Stimulated activated naive CD4-positive, alpha-beta T cell (primary cell): ENCODE measurements at places on chromosomes 3 and 15.

DNA sequence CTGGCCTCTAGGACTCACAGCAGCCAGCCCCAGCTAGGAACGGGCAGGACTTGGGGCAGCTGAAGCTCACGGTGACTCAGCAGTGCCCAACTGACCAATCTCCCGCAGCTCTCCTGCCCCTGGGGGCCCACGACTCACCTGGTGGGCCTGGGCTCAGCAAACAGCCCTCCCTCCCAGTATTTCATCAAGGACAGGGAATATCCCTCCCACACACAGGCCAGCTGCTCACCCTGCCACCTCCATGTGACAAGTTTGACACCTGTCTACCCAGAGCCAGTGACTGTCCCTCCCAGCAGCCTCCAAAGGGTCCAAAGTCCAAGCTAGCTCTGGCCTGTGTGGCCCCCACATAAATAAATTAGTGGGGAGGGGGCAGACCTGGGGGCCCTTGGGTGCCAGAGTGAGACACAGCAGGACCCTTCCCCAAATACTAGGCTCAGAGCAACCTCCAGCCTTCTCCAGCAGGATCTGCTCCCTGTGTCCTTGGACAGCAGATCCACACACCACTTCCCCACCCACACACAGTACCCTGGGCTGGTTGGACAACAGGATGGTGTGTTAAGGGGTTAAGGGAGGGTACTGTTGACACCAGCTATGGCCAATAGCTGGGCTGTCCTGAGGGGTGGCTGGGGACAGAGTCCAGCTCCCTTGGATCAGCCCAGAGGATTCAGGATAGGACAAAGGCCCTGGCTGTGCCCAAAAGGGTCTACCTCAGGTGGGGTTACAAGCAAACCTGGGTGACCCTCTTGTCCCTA lies 4.3 kb downstream of the GNAT1 start:
- no peak for DNase-seq

GRCh38 chr3:126126286-126126685 lies 42.4 kb upstream of the SLC41A3 start:
- DNase-seq, result no peak

DNA sequence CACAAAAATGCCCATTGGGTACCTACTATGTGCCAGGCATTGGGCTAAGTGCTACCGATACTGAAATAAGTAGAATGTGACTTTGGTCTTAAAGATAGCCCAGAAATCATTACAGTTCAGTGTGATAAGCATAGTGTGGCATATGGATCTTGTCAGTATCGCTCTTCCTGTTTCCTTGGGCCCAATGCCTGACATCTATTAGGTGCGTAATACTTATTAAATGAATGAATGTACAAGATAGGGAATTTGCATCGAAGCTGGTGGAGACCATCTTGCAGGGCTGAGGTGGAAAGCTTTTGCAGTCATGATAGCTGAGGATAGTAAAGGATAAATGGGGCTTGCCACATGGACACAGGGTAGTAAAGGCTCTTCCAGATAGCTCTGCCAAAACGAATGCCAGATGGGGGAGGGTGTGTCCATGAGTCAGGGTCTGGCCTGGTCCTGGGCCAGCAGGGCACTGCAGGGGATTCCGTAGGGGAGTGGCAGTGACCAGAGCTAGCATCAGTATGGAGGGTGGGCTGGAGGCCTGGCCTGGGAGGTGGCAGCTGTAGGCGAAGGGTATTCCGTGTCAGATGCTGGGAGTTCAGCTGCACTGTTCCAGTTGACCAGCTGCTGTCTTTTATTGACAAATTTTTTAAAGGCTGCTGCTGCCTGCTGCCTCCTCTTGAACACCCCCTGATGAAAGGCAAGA lies 23.5 kb downstream of the TSEN2 start:
- DNase-seq, result no peak

DNA sequence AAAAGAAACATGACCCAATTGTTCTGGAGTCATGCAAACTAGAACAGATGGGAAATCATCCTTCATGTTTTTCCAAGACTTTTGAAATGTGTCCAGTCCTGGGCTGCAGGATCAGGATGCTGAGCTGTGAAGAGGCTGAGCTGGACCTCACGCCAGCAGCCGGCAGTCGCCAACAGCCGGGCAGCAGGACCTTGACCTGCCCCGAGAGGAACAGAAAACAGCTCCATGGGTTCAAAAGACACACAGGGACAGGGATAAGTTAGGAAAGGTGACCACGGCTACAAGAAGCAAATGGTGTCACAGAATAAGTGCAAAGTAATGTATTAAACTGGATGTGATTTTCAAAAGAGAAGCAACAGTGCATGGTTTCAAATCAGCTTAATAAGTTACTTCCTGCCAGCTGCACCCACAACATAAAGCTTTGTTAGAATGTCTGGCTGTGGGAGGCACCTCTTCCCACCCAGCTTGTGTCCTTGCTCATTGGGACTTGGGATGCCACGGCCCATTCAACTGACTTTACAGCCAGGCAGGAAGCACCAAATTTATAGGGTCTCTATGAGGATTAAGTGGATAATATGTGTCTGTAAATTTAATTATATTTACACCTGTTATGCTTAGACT lies 266.4 kb downstream of the GABRG3 start:
- DNase-seq, result no peak

DNA sequence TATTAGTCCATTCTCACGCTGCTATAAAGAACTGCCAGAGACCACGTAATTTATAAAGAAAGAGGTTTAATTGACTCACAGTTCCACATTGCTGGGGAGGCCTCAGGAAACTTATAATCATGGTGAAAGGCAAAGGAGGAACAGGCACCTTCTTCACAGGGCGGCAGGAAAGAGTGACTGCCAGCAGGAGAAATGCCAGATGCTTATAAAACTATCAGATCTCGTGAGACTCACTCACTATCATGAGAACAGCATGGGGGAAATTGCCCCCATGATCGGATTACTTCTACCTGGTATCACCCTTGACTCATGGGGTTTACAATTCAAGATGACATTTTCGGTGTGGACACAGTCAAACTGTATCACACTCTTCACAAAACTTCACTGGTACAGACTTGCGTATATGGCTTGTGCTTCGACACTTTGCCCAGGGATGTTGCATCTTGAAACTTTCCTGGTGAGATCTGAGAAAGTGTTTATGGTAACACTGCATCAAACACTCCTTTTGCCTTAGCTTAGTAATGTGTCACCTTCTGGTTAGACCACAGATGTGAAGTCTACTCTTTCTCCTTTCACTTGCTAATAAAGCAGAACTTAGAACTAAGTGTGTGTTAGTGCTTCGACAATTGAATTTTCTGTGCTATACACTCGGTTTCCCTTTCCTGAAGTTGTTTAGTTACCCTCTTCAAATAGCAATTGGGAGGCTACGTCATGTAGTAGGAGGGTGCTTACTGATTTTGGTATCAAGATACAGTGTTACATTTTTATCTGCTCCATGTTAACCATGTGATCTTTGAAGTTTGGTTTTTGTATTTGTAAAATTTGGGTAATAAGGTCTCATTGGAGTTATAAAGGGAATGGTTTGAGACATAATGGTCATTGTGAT lies 185.7 kb downstream of the LPP start:
- no peak for DNase-seq

DNA sequence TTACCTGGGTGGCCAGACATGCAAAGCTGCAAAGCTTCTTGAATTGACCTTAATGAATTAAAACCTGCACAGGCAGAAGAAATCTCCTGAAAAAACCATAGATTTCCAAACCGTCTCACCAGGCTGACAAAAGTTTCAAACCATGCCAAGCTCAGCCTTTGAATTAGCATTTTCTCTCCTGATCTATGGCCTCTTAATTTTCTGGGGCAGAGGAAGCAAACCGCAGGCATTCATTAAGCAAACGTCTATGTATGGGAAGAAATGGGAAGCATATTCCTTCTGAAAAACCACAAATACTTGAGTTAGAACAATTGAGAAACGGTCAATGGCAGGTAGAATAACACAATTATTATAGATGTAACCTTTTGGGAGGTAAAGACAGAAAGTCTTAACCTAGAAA lies 500.2 kb upstream of the NR2F2 start:
- DNase-seq, result no peak

DNA sequence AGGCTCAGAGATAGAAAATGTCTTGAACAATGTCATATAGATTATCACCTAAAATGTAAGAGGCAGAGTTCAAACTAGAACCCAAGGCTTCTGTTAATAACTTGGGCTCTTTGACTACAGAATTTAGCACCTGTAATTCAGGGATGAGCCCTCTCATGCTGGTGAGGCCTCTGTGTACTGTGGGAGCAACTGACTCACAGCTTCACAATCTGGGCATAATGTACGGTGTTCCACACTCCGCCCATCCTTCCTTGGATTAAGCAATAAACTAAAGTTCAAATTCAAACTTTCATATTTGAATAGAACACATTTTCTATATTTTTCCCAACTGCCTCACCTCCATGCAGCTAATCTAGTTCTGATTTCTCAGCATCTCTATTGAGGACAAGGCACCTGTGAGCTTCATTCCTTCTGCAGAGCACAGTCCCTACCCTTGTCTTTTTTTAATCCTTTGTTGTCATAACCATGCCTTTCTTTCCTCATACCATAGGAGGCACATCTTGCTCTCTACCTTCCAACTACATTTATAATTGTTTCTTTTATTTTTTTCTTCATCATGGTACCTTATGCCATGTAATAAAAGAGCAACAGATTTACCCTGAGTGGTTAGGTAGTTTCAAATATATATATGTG lies 392.1 kb downstream of the NLGN1 start:
- no peak for DNase-seq

- DNase-seq, result no peak
These were observed 20.9 kb upstream of the PHLDB2 start for GRCh38 chr3:111838133-111838532.

GRCh38 chr3:102699819-102700140 lies 265.0 kb downstream of the ZPLD1 start:
- no peak for DNase-seq

- DNase-seq, result no peak
These were observed 646.5 kb downstream of the NSUN3 start for GRCh38 chr3:94709249-94709902.

DNA sequence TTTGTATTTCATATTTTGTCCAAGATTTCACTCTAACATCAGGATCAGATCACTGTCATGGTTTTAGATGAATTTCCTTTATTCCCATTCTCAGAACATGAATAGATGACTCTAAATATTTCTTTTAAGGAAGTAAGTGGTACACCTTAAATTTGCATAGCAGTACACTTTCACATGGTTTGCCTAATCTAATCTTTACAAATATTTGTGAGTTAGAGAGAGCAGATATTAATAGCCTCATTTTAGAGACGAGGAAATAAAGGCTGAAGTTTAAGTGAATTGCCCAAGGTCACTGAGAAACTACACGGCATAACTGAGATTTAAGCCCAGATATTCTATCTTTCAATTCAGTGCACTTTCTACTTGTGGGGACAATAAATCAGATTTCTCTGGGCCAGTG lies 14.2 kb downstream of the TERC start:
- no peak for DNase-seq

DNA sequence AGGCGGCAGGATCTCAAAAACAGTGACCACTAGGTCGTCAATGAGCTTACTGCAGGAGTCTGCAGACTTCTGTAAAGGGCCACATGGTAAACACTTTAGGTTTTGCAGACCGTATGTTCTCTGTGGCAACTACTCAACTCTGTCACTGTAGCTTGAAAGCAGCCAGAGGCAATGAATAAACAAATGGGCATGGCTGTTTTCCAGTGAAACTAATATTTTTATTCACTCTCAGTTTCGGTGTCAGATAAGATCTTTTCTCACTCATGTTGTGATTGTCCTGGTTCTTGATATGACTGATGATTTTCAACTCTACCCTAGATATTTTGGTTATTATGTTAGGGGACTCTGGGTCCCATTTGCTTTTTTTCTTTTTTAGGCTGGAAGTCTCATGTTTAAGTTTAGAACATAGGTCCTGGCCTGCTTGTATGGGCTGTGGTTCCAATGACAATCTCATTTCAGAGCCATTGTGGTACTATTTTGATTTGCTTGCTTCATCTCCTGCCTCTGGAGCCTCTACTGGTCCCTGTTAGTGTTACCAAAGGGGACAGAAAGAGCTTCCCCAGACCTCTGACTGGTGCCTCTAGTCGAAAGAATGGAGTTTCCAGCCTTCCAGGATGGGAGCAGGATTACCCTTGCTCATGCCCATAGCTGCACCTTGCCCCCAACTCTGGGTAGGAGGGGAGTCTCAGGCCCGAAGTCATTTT lies 222.0 kb downstream of the STT3B start:
- DNase-seq, result no peak

- no peak for DNase-seq
These were observed 90.4 kb downstream of the TJP1 start for GRCh38 chr15:29731865-29732264.

DNA sequence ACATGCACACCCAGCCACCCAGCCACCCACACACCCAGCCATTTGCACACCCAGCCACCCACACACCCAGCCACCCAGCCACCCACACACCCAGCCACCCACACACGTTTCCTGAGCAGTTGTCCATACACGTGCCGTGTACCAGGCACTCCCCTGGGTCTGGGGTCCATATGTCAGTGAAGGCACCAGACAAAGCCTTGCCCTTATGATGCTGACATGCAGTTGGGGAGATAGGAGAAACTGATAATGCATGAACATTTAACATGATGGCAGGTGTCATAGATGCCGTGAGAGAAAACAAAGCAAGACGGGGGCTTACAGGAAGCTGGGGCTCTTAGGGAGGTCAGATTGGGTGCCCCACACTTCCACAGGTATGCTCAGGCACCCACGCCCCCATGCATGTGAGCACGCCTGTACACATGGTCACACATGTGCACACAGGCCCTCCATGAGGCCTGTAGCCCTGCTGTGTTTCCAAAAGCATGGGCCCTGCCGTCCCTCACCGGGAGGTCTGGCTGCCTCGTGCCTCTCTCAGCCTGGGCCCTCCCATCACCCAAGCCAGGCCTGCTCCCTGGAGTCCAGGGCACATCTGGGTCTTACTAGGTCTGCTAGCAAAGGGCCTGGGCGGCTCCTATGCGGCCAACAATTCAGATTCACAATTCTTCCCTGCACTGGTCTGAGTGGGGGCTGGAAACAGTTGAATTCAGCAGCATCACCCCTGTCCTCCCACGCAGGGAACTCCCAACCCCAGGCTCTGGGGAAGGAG lies 3.6 kb upstream of the DNAJB8 start:
- DNase-seq, result no peak
